Pancreas (tissue), 10 donors: ENCODE measurements at places on chromosomes 6 and 20. TPM values are rescaled to one million over a fixed set of nuclear protein-coding genes. Genes with fewer than 3 reads are reported as not detected.

DNA sequence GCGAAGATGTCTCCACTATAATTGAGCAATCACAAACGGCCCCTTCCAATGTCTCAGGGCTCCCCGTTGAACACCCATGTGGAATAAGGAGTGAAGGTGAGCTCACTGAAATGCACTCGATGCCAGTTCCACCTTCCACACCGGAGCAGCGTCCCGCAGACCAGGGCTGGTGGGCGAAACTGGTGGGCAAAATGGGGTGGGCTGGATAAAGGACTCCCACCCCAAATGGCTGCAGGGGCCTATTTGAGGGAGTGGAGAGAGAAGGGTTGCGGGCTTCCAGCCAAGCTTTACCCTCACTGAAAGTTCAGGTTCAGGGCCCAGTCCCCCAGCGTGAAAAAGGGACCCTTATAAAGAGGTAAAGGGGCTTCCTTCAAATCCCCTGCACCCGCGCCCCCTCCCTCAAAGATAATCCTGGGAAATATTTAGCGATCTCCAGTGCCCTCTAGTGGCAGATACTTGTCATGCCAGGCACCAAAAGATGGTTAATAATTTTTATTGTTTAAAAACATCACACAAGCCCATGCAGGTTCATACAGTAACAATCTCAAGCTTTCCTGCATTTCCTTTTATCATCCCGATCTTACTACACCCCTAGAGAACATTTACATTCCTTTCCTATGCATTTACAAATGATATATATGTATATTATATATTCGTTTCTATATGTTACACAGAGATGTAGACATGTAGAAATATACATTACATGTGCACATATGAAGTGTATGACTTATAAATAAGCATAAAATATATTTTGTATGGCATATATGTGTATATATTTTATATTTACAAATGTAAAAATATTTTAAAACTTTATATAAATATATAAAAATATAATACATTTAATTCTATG, 58.2 kb upstream of the NKX2-2 start:
- H3K36me3 ChIP-seq, result no peaks in the 10 kb centered on the region
- H3K4me1 ChIP-seq, result no peaks in the 10 kb centered on the region
- H3K27me3 ChIP-seq, result peaks cover 4% of the 10 kb centered on the region
- H3K27ac ChIP-seq, result no peak overlapping the region

DNA sequence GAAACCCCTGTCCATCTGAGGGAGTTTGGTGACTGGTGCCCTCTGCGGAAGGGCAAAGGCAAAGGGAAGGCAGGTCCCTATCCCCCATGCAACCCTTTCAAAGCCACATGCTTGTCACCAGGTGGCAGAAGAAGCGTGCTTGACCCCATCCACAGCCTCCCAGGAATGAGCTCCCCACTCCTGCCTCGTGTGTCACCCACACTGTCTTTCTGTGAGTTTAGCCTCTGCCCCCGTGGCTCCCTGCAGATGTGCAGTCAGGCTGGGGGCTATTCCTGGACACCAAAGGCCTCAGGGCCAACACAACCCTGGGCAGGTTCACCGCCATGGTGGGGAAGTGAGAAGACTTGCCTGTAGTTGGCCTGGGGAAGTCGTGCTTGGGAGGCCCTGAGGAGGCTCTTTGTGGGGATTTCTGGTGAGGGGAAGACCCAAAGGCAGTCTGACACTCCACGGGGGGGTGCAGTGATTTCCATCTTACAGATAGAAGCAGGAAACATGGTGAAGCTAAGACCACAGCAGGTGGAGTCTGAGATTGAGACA, 16.6 kb upstream of the PCMTD2 start:
- DNase-seq, result peak; percentile 4
- no peaks in the 10 kb centered on the region for H3K36me3 ChIP-seq
- H3K4me3 ChIP-seq, result no peak overlapping the region
- H3K27ac ChIP-seq, result no peak overlapping the region
- H3K4me1 ChIP-seq, result no peaks in the 10 kb centered on the region
- no peaks in the 10 kb centered on the region for H3K27me3 ChIP-seq

- DNase-seq, result no peak
- no peak overlapping the region for H3K4me3 ChIP-seq
- no peaks in the 10 kb centered on the region for H3K27me3 ChIP-seq
- H3K36me3 ChIP-seq, result no peaks in the 10 kb centered on the region
Measured at GRCh38 chr6:73131706-73132105, 93.6 kb downstream of the KHDC1L start.

DNA sequence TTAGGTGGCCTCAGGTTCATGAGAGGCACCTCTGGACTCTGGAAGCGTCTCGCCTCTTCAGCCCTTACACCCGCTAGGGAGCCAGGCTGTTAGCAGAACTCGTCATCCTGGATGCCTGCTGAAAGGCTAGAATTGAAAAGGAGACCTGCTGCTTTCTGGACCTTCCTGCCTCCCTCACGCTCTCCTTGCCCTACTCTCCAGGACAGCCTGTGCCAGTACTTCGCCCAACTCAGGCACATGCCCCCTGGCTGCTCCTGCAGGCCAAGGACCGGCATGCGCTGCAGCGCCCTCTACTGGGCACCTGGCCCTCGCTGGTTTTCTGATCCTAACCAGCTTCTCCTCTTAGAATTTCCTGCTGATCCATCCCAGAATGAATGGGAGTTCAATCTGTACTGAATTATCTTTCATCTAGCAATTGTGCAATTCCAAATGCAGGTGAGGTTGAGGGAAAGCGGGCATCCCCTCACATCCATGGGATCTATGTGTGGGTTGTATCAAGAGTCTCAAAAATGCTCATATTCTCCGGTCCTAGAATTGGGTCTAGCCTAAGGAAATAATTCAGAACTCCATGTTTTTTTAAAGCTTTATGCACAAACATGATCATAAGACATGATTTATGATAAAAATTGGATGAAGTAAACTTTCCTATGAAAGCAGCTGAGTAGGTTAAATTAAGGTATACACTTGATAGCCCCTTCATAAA, 78.0 kb downstream of the PTPN1 start:
- peak; percentile 47 for DNase-seq
- H3K36me3 ChIP-seq, result no peaks in the 10 kb centered on the region
- no peak overlapping the region for H3K27ac ChIP-seq
- no peaks in the 10 kb centered on the region for H3K4me1 ChIP-seq
- H3K27me3 ChIP-seq, result no peaks in the 10 kb centered on the region

Gene FLRT3
- total RNA-seq, result 1.8 TPM

Gene KHDRBS2
- not detected for total RNA-seq
